ENCODE measurements at places on chromosomes 1 and 21.

DNA sequence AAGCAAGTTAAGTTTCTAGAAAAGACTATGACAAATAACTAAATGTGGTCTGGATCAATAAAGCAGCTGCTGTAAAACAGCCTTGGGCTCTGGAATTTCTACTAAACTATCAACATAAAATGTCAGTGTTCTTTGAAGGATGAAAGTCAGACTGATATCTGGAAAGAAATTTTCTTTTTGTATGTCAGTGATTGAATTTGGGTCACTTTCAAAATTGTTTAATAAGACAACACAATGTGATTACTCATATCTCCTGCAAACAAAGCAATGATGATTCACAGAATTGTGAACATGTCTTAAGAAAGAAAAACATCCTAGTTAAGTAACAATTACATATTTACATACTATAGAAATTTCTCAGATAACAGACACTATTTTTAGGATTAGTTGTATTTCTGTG, 826.4 kb downstream of the PLA2G4A start:
- no peak for DNase-seq

- DNase-seq = no peak
Measured at GRCh38 chr1:77347646-77348045, 65.8 kb downstream of the AK5 start.

DNA sequence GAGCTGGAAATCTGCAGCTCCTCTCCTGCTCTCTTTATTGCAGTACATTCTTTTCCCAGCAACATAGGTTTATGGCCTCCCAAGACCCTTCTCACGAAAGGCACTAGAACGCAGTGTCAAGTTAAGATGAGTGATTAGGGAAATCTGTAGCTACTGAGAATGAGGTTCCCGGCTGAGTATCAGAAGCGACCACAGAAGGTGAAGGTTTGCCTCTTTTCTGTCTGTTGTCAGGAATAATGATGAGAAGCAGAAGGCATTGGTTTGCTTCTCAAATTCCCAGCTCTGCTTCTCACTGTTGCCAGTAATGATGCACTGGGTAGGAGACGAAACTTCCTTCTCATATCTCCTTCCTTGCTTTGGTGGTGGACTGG, 128.4 kb downstream of the NTMT2 start:
- no peak for DNase-seq

DNA sequence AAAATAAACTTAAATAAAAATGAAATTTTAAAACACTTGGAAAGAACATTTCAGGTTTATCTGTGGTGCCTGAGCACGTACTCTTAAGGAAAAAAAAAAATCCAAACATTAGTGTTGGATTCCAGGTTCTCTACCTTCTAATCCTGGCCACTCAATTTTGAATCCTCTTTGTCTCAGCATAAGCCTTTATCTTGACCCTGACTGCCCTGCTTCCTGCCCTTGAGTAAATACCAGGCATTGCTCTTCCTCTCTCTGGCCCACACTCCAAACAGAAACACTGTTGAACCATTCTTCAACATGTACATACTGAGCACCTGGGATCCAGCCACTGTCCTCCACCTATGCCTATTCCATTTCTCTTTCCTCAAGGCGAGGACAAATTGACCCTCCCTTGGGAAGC, 11.4 kb upstream of the VANGL1 start:
- DNase-seq = no peak

DNA sequence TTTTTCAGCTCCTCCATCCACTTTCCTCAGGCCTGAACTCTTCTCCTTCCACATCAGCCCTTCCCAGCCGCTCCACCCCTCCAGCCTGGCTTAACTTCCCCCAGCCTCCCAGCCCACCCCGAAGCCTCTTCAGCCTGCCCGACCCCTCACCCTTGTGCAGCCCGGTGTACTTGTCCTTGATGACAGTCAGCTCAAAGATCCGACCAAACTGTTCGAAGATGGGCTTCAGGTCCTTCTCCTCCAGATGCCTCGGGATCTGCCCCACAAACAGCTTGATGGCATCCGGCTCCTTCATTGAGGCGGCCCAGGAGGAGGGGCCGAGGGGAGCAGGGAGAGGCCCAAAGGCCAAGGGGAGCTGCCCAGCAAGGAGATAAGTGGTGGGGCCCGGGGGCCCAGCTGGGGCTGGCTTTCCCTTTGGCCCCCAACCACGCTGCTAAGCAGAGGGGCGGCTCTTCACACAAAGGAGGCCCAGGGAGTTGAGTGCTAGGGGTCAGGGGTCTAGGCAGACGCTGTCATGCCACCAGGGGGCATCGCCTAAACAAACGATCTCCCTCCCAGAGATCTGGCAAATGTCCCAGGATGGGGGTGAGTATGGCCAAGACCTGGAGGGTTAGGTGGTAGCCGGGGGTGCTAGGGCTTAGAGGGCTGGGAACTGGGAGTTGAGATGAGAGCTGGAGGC, 738 bp downstream of the CELF3 start:
- DNase-seq = no peak

GRCh38 chr1:53031732-53032131, 30.3 kb upstream of the PODN start:
- no peak for DNase-seq

- no peak for DNase-seq
Measured at GRCh38 chr1:153770797-153771196, 4.4 kb upstream of the SLC27A3 start.

- DNase-seq = no peak
Measured at GRCh38 chr1:57058652-57059501, 93.1 kb upstream of the C8B start.

- no peak for DNase-seq
Measured at GRCh38 chr21:46393451-46393940, 65.2 kb upstream of the DIP2A start.

GRCh38 chr1:150516050-150516591, 569 bp downstream of the FALEC start:
- no peak for DNase-seq

DNA sequence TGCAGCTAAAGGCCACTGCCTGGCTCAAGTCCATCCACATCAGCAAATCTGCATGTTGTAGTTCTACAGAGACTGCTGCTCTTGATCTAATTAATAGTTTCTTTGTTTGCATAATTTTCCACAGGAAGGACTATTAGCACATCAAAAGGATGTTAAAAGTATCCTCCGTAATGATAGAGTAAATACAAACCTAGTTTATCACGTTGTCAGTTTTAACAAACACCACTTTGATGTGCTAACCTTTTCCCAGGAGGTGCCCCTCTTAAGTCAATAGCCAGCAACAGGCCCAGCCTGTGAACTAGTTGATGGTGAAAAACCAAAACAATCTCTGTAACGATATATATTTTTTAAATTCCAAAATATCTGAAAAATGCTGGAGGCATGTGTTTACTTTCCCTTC, 64.2 kb upstream of the SLC22A15 start:
- no peak for DNase-seq

- DNase-seq = no peak
Measured at GRCh38 chr21:35512346-35512745, 463.2 kb upstream of the RUNX1 start.

- no peak for DNase-seq
Measured at GRCh38 chr1:30329802-30330557, 393.4 kb downstream of the MATN1 start.

DNA sequence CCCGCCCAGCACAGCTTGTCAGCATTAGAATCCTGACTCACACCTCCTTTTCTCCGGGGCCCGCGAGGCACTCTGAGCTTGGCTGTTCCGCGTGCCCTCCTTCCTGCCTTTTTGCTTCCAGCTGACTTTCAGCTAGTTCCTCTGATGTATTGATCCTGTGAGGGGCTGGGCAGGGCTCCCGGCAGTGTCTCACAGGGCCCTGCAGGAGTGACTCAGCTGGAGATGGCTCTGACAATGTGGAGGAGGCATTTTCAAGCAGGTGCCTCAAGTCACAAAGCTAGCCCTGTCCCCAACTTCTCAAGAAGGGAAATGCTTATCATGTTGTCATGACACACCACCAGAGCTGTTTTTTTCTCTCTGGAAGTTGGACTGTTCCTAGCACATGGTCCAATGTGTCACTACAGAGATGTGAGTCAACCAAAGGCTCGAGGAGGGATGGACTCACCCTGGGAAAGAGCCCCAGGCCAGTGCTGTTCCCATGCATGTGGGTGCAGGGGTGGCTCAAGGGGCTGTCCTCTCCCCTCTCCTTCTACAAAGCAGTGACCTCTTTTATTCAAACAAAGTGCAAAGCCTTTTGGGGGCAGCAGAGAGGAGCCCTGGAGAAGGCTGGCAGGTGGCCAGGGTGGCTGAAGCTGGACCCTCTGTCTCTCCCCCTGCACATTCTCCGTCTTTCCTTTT, 30.6 kb downstream of the SYT6 start:
- DNase-seq = no peak

DNA sequence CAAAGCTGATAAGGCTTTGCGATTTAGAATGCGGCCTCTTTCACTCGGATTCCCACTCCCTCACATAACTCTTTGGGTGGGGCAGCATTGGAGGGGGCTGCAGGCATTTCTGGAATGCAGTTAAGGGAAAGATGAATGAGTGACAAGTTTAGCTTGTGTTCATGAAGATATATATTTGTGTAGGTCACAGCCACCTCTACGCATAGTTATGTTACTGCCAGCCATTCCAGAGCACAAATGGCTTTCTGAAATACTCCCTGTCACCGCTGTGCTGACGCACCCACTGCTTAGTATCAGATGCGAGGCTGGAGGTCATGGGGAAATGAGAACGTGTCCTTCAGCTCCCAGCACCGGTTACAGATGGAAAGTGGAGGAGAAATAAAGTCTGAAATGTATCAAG, 54.1 kb upstream of the ATP1A1 start:
- DNase-seq = no peak

- no peak for DNase-seq
Measured at GRCh38 chr1:155301342-155301841, at the start of gene PKLR. Gene PKLR (minus strand): TSS chr1:155301438. CDS start chr1:155301395, 43 bp downstream.

DNA sequence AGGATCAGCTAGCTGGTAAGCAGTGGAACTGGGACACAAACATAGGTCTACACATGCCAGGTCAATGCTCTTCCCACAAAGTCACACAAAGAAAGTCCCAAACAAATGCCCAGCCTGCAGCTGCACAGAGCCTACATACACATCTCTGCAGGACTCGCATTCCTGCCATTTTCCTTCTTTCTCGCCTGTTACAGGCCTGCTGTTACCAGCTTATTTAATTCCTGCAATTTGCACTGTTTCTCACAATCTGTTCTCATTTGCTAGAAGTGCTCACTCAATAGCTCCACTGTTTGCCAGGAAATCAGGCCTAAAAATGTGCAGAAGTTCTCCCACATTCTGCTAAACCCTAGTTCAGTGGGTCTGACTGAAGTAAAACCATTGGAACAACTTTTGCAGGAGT, 362.6 kb upstream of the C1orf87 start:
- DNase-seq = no peak

GRCh38 chr1:167412920-167413319, 105.4 kb downstream of the CD247 start:
- DNase-seq = no peak

DNA sequence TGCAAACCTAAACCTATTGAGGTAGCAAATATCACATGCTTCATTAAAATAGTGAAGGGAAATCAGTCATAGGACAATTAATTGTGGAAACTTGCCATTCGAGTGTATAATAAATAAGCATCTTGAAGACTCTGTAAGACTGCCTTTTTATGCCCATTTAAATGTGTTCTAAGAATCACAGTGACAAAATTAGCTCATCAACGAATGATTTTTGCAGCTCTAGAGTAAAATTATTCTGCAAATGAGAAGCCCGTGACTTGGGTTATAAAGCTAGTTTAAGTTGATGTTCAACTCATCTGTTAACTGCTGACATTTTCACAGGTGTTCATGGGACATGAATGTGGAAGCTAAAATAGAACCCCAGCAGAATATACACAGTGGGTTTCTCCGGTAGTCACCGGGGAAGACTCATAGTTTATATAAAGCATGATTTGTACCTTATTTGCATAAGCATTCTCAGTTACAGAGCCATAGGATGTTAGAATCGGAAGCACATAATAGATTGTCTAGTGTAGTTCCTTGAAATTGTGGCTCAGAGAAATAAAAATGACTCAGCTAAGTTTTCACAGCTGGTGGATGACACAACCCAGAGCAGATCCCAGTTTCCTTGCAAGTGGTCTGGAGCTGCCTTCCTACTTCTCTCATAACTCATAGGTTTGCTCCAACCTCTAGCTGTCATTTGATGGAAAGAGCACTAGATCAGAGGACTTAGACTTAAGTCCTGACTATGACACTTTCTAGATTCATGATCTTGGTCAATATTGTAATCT, 107.3 kb downstream of the UCHL5 start:
- DNase-seq = no peak

DNA sequence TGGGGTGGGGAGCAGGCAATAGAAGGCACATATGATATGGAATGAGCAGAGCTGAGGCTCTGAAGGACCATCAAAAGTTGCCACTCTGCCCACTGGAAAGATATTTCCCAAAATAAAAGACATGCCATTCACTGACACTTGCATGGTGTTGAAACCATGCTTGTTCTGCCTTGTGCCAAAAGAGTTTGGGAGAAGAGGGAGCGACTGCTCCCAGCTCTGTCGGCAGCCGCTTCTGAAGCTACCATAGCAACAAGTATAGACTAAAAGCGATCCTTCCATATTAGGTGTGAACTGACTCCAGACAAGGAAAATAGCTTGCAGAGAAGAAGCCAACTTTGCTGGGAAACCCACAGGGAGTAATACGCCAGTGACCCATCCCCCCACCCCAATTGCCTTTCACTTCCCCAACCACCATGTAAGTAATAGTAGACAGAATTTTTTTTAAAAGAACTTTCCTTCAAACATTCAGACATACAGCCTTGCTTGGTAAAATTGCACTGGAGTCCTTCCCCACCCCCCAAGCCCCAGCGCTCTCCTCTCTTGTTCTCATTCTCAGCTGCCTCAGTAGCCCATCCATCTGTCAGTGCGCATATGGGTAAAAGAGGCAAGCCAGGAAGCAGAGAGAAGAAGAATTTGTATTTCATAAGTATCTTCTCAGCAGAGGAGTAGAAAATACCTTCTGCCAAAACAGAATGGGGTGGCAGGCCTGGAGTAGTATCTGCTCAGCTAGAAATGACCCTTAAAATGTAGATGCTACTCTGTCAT, 263.7 kb downstream of the OMA1 start:
- DNase-seq = no peak

DNA sequence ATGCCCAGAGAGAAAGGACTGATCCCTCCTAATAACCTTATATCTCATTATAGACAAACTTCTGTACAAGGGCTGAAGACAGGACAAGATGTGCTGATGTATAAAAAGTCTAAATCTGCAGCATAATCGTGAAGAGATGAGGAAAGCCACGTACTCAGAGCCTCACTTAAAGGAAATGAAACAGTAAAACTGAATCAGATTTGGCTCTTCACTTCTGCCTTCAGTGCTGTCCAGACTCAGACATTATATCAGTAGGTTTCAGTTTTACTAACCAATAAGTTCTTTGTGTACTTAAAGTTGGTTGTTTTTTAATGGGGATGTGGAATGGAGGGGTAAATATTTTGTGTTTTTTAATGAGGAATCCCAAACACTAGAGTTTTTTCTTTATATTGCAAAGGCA, 45.3 kb upstream of the RGS1 start:
- DNase-seq = no peak

All from C1 segment of cervical spinal cord (tissue), 14 donors.